ENCODE measurements at places on chromosomes 7 and 10.

DNA sequence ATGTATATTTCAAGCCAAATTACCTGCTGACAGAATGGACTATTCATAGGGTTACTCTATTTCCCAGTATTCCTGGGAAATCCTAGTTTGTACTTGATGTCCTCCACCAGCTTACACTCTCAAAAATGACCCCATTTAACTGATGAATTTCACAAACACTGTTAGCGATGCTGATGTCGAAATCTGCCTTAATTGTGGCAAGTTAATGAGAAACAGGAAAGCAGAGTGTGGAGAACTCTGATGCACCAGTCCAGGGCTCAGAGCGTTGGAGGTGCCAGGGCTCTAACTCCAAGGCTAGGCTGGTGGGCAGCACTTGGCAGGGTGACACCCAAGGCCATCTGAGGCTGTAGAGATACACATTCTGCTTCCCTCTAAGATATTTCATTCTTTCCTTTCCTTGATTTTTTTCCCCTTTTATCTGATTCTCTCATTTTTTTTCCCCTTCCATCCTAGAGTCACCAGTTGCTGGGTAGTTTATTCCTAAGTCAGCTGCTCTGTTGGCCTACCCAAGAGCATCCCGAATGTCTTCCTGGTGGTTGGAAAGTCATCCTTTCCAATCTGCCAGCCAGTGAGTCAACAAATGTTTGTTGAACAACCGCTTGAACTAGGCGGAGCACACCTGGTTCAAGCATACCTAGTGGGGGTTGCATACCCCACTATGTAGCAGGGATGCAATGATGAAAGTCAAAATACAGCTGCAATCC is 525.0 kb upstream of the NRP1 start:
- DNase-seq, result no peak

GRCh38 chr7:41029072-41029499 is 673.8 kb downstream of the INHBA start:
- peak; percentile 61 for DNase-seq

GRCh38 chr10:60652628-60653027 is 125.7 kb upstream of the CDK1 start:
- DNase-seq, result no peak

- peak; percentile 50 for DNase-seq
These were observed 39.5 kb downstream of the TSPAN14 start for GRCh38 chr10:80493522-80494051.

DNA sequence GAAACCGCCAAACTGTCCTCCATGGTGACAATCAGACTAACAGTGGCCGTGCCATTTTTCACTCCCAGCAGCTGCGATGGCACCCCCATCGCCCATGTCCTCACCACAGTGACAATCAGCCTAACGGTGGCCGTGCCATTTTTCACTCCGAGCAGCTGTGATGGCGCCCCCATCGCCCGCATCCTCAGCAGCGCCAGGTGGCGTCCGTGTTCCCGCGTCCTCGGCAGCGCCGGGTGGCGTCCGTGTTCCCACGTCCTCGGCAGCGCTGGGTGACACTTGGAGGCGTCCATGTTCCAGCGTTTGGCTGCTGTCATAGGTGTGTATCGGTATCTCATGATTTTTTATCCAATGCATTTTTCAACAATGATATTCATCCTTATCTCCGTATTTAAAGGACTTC is 267.3 kb downstream of the PTPRN2 start:
- DNase-seq, result no peak

DNA sequence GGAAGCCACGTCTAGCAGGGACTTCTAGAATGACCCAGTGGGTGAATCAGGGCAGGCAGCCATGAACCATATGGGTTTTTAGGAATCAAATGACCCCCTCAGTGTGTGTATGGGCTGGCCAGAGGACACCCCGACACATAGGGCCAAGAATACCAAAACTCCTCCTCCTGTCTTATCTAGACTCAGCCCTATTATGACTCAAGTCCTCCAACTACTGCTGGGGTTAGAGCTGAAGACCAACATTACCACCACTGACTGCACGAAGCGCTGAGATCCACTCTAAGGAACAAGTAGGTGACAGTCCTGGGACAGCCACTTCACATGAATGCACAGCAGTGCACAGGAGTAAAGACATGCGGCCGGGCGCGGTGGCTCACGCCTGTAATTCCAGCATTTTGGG is 11.5 kb upstream of the SVOPL start:
- no peak for DNase-seq

- DNase-seq, result no peak
These were observed 75.2 kb upstream of the CELF2 start for GRCh38 chr10:10942441-10942840.

DNA sequence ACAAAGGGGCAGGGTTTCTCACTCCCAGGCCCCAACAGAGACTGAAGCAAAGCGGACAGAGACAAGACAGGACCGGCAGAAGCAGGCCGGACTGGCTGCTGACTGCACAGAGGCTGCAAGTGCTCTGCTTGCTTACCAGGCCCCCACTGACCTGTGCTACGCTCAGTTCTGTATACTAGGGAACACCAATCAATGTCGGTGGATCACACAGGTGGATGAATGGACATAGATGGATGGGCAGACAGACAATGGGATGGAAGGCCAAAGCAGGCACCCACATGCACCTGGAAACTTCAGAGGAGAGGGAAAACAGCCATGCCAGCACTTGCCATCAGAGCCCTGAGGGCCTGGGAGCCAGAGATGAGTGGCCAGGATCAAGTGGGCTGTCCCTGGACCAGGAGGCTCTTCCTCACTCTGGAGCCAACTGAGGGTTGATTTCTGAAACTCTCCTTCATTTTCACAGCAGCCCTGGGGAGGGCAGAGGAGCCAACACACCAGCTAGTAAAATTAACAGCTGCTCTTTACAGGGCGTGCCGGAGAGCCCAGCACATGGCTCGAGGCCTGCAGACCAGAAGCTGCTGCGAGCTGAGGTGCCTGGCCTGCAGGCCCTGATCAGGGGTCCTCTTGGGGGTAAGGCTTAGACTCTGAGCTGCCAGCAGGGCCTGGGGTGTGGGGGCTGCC is 243.6 kb downstream of the KCNMA1 start:
- DNase-seq, result no peak

DNA sequence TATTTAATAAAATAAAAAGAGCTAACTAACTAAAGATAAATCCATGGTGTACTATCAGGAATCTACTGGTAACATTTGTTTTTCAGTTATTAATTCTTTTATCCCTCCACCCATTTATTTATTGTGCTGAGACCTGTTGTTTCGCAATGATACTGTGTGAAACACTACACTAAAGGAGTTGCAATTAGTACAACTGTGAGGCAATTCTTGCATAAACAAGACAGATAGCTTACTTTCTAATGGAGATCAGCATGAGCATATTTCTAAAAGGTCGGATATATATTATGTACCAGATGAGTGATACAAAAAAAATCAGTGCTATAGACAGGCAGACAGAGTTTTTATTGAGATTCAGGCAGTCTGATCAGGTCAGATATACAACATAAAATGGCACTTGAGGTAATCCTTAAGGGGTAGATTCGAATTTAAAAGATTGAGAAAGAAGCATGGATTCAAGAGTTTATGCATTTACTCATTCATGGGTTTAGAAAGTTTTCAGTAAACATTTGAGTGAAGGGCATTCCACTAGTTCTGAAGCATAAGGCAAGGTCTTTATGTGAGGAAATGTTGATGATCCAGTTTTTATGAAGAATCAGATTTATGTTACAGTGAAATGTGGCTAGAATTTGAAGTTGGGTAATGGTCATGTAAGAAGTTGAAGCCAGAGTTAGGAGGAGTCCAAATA is 147.6 kb downstream of the POLR1F start:
- DNase-seq, result no peak

DNA sequence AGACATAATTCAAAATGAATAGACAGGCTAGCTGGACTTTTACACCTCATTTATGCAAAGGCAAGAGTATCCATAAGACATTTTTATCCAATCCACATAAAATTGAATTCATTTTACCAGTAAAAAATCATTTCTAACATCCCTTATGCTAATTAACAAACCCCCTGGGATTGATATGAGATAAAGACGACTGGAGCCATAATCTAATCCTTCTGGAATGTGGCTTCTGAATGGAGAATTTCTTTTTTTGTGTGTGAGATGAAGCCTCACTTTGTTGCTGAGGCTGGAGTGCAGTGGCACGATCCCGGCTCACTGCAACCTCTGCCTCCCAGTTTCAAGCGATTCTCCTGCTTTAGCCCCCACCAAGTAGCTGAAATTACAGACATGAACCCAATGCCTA is 90.4 kb downstream of the AKR1D1 start:
- no peak for DNase-seq

Measured in GM03348 (cell line).